ENCODE measurements at places on chromosomes 4 and X. TPM values are rescaled to one million over a fixed set of nuclear protein-coding genes. Genes with fewer than 3 reads are reported as not detected.

- DNase-seq: no peak
These were observed 18.0 kb upstream of the TMEM184C start for GRCh38 chr4:147599206-147599605.

- DNase-seq: no peak
These were observed 68.3 kb downstream of the C4orf33 start for GRCh38 chr4:129164243-129164642.

Gene PDLIM3
- total RNA-seq: not detected

Gene TMPRSS11B
- total RNA-seq: not detected

Gene FGB
- total RNA-seq: not detected

GRCh38 chr4:1743551-1743950 is 22.2 kb downstream of the TACC3 start:
- no peak for DNase-seq

GRCh38 chr4:4306920-4307319 is 16.9 kb downstream of the ZBTB49 start:
- DNase-seq: no peak

Gene SLC38A5
- total RNA-seq: 88.0 TPM

GRCh38 chr4:5746829-5747737 is 36.1 kb downstream of the EVC start:
- no peak for DNase-seq

DNA sequence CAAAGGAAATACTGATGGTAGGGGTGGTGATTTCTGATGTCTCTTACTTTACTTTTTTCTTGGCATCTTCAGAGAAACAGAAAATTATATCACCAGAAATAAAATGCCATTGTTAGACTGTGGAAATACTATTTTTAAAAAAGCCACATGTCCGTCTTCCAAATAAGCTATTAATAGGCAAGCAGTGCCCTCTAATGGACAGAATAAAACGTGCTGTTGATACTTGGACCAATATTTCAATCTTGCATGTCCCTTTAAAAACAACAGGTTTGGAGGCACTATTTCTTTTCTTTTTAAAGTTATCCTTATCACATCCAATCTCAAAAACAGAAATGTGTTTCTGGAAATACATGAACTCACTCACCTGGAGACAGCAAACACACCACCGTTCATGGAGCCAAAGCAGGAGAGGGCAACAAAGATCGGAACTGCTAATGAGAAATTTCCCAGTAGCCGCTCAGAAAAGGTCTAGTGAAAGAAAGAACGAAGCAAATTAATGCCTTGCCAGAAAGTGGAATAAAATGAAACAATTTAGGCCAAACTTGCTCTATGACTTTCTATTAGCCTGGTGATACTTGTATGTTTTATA is 59.2 kb downstream of the SLC7A11 start:
- DNase-seq: no peak

Data from activated CD8-positive, alpha-beta T cell treated with anti-CD3 and anti-CD28 coated beads, Interleukin-2, amount 10 ng/mL, durations not matched to agents 7 days and 5 days (primary cell).